ENCODE measurements at places on chromosomes 7 and 10.

GRCh38 chr7:74599244-74599643 lies 58.3 kb upstream of the GTF2I start:
- no peak for DNase-seq

GRCh38 chr7:149093228-149093627 lies 2.7 kb upstream of the ZNF786 start:
- no peak for DNase-seq

DNA sequence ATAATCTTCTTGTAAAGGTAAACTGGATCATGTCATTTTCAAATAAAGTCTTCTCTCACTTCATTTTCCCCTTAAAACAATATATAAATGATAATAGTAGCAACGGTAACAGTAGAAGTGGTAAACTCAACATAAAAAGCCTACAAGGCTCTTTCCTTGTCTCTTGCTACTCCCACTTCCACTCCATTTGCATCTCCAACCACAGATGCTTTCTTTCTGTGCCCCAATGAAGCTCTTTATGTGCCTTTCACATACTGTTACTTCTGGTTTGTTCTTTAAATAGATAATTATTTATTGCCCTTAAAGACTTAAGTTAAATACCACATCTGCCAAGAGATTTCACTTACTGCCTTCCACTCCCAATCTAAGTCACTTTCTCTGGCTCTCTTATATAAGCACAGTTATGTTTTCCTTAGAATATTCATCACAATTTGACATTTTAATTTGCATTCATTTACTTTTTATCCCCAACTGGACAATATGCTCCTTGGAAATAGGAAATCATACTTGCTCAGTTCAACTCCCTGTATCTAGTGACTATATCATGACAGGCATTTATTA lies 149.9 kb downstream of the CRPPA start:
- DNase-seq: no peak

DNA sequence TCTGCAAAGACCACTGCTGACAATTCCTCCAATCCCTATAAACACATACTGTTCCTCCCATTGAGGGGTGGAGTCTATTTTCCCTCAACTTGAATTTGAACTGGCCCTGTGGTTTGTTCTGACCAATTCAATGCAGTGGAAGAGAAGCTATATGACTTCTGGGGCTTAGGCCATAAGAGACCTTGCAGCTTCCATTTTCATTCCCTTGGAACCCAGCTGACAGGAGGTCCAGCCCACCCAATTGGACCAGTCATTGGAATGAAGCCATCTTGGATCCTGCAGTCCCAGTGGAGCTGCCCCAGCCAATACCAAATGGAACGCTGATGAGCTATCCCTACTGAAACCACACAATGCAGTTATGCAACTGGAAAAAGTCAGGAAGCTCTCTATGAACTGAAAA lies 8.9 kb upstream of the TMED4 start:
- DNase-seq: no peak

Measured in activated naive CD4-positive, alpha-beta T cell treated with anti-CD3 and anti-CD28 coated beads, Interleukin-2, amount 50 U/mL, for 72 hours (primary cell).